ENCODE measurements at places on chromosomes 1 and 21. TPM values are rescaled to one million over a fixed set of nuclear protein-coding genes. Genes with fewer than 3 reads are reported as not detected.
A peak's percentile ranks its signal among the peaks of the same experiment; 100 is the strongest.

DNA sequence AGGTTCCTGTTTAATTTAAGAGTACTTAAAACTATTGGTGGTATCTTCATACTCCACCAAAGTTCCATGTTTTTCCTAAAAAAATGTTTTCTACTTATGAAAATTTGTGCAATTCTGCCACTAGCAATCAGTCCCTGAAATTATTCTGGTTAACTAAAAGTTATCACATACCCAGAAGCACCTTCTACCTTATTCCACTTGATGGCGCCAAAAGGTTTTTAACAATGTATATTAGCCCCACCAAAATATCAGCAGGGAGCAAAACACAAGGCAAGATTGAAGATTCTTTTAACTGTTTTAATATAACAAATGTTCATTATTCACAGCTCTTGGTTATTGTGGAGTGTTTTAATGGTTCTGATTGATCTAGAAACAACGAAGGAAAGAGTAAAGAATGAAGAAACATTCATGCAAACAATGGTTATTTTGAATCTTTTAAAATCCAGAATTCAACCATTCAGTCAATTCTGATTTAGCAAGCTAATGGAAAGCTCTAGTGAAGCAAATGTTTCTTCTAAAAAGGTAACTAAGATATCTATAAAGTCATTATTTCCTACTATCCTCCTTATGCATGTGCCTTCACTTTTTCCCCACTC is 67.2 kb downstream of the TTLL7 start:
- H3K4me3 ChIP-seq = no peak overlapping the region
- no peaks in the 10 kb centered on the region for H3K27me3 ChIP-seq
- no peaks in the 10 kb centered on the region for H3K36me3 ChIP-seq
- DNase-seq = peak; percentile 14

- H3K4me3 ChIP-seq = no peak overlapping the region
- H3K27me3 ChIP-seq = no peaks in the 10 kb centered on the region
- H3K4me1 ChIP-seq = no peaks in the 10 kb centered on the region
- H3K27ac ChIP-seq = no peak overlapping the region
- DNase-seq = no peak
- no peaks in the 10 kb centered on the region for H3K36me3 ChIP-seq
Observed at GRCh38 chr1:56390232-56390867, 189.0 kb downstream of the PLPP3 start.

The ALPL gene
- not detected for total RNA-seq

DNA sequence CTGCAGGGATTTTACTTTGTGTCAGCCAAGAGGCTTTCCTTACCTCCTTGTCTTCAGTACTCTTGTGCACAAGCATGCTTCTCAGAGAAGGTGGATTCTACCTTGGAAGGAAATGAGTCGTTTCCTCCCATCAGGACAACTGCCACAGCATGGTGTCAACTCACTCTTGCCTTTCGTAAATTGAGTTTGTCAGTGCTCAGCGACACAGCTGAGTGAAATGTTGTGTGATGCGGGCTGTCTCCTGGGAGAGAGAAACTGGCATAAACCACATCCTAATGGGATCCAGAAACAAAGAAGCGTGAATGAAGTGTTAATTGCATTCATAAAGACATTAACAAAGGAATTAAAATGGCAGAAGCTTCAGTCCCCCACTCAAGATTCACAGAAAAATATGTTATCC is 51.5 kb upstream of the SLC22A15 start:
- no peak for DNase-seq
- H3K4me1 ChIP-seq = no peaks in the 10 kb centered on the region
- no peak overlapping the region for H3K4me3 ChIP-seq
- no peak overlapping the region for H3K27ac ChIP-seq

GRCh38 chr21:44940116-44940631 is 345 bp downstream of the SLX9 start:
- H3K4me3 ChIP-seq = peak overlapping the region; percentile 81
- no peak for DNase-seq
- peaks cover 18% of the 10 kb centered on the region for H3K36me3 ChIP-seq
- peaks cover 44% of the 10 kb centered on the region for H3K4me1 ChIP-seq
- no peak overlapping the region for H3K27ac ChIP-seq
- no peaks in the 10 kb centered on the region for H3K27me3 ChIP-seq

- H3K4me3 ChIP-seq = no peak overlapping the region
- peak overlapping the region; percentile 97 for H3K27ac ChIP-seq
- H3K4me1 ChIP-seq = peaks cover 7% of the 10 kb centered on the region
- no peak for DNase-seq
- no peaks in the 10 kb centered on the region for H3K36me3 ChIP-seq
Observed at GRCh38 chr1:226937940-226938725, 2.0 kb upstream of the COQ8A start.

The FMO2 gene
- not detected for total RNA-seq

Measured in T-cell (primary cell).